H54 (cell line): ENCODE measurements at places on chromosomes 6 and 20.

DNA sequence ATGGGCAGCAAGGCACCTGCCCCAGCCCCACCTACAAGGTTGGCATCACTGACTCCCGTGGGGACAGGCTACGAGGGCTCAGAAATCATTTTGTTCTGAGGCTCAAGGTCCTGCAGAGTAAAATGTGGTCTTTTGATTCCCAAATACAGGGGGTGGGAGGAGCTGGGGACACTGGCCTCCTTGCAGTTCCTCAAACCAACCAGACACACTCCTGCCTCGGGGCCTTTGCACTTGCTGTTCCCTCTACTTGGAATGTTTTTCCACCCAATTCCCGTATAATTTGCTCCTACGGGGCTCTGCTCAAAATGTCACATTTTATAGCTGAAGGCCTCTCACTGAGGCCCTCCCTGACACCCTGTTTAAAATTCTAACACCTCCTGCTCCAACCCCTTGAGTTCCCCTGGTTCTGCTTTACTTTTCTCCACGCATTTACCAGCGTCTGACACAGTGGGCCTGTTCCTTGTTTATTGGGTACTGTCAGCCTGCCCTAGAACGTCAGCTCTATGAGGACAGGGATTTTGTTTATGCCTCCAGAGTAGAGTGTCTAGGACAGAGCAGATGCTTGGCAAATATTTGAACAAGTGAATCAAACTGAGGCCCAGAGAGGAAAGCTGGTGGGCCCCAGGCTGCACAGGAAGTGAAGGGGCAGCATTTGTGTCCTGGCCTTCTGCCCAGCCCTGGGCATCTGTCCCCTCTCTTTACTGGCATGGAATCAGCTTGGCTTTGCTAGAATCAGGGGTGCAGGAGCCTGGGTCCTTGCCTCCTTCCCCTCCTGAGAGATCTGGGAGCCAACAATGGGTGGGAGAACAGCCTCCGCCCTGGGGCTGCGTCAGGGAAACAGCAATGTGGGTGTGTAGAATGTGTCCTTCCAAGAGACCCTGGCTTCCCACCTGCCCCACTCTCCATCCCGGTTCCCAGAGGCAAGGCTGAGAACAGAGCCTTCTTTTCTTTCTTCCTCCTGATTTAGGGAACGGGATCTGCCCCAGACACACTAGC lies 18.5 kb downstream of the NOL4L start:
- DNase-seq: no peak

DNA sequence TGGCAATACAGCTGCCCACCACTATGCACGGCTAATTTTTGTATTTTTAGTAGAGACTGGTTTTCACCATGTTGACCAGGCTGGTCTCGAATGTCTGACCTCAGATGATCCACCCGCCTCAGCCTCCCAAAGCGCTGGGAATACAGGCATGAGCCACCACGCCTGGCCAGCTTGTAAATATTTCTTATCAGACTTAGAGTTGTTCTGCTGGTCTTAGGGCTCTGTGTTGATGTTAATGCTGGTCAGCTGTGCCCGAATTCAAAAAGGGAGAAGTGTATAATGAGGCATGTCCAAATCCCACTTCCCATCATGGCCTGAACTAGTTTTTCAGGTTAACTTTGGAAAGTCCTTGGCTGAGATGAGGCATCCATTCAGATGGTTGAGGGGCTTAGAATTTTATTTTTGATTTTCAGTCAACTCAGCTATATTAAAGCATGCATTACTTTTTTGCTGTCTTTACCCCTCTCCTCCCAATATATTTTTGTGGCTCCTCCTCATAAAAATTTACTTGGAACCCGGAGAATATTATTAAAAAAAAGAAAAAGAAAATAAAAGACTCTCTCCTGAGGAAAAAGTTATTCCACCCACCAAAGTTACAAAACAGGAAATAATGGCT lies 47.7 kb downstream of the ADAT2 start:
- no peak for DNase-seq

DNA sequence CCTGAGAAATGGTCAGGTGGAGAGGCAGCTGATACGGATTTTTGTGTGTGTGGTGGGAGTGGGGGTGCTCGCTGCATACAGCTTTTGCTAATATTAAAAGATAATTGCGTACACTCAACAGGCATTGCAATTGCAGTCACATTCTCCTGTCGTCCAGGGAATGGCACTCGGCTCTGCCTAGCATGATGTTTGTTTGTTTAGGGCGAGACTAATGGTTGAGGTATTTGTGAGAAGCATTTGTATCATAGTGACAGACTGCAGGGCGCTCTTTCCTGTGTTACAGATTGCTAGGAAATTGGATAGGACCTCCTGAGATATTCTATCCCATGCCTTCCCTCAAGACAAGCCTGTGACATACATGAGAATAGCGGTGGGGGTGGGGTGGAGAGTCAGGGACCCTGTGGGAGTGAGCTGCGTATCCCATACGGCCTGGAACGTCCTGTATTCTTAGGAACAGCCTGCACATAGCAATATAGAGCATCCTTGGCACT lies 207.4 kb downstream of the SOX4 start:
- peak; percentile 70 for DNase-seq

GRCh38 chr6:145139140-145139850 lies 596.0 kb downstream of the EPM2A start:
- DNase-seq: no peak

DNA sequence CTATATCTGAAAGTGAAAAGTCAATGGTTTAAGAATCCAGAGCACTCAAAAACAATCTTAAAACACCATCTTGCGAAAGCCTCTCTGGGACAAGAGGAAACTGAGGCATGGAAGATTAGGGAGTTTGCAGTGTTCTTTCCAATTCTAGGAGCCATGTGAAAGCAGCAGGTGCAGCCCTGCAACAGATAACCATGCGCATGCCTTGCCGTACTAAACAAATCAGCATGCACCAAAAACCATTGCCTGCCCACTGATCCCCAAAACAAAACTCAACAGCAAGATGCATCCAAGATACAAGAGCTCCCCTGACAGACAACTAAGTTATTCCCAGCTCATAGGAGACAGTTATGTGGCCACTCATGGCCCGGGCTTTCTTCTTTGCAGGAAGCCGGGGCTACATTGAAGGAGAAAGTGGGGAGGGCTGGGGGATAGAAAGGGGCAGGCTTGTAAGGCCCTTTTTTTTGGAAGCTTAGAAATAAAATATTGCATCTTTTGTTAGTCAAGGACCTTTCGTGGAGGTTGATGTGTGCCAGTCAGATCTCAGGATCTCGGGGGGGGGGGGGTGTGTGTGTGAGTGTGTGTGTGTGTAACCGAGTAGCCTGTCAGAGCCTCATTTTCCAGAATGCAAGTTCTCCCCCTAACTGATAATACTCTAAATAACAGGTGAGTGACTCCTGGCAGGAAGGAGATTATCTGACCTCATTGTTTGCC lies 178.4 kb downstream of the MBOAT1 start:
- DNase-seq: no peak

DNA sequence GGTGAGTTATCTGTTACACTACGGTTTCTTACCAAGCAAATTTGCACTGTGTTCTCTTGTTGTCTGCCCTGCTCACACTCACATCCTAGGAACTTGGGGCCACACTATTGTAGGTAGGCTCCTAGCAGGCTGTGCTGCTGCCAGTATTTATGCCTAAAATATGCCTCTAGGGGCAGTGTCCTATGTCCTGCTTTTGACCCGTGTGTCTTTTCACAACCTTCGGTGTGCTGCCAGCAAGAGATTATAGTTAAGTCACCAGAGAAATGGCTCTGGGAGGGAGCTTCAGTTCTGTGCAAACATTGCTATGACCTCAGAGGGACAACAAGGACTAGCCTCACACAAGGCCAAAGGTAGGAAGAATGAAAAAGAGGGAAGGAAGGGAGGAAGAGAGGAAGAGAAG lies 8.9 kb upstream of the TAAR5 start:
- no peak for DNase-seq

DNA sequence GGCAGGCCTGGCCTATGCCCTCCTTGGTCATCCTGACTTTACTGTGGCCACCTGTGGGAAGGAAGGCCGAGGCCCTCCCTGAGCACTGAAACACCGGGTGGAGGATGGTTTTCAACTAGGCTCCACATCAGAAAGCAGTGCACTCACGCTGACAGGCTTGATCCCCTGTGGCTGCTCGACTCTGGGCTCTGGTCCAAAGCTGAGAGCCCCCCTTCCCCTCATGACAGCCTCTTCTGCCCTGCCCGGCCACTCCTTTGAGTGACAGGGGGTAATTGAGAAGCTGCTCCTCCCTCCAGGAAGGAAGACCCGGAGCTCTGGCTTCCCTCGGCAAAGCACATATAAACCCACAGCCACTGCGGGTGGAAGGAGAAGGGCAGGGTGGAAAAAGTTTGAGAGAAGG lies 43.6 kb downstream of the MUC22 start:
- no peak for DNase-seq

GRCh38 chr6:168524571-168525001 lies 83.6 kb downstream of the SMOC2 start:
- no peak for DNase-seq

DNA sequence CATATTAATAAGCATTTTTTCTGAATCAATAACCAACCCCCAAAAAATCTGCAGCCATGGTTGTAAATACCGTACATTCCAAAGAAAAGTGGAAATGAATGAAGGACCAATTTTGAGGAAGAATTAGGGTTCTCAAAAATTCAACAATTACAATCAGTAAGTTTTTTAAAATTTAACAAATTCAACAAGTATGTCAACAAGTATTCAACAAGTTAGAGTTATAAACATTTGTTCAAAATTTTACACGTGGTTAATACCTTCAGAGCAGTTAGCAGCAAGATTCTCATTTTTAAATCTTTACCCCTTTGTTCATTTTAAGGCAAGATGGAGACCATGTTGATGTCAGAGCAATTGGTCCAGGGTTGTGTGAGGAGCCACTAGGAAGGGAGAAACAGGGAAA lies 27.6 kb upstream of the ANKEF1 start:
- DNase-seq: no peak

- no peak for DNase-seq
Measured at GRCh38 chr6:40521496-40521895, 65.7 kb downstream of the LRFN2 start.

- DNase-seq: no peak
Measured at GRCh38 chr20:4161401-4162251, 146.3 kb upstream of the RNF24 start.
